Activated CD8-positive, alpha-beta memory T cell treated with anti-CD3 and anti-CD28 coated beads for 4 hours (primary cell): ENCODE measurements at places on chromosomes 2 and 18.

- no peak for DNase-seq
These were observed 769.7 kb downstream of the SUCLG1 start for GRCh38 chr2:83689402-83689801.

- no peak for DNase-seq
These were observed 57.3 kb upstream of the KLF7 start for GRCh38 chr2:207223051-207223450.

DNA sequence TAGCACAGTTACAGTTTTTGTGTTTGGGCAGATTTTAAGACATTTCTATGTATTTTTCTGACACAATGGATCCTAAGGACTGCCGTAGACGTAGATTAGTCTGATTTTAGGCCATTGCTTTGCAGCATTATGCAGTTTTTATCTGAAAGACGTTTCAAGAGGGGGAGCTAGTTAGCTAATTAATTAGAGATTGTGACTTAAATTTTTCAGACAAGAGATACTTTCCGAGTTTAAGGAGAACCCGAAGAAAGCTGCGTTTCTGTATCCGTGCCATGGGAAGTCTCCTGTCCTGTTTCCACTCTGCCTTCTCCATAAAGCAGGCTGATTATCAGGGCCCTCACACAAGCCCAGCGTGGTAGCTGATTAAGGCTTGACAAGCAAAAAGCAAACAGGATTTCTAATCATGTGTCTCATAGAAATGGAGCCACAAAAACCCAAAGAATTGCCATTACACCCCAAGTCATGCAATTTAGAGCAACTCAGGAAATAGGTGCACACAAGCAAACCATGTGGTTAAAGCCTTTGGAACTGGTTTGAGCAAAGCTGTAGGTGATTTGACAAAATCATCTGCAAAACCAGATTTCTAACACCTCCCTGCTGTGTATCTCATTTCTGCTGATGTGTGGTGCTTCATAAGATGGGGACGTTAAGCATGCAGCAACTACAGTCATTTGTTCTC lies 808.1 kb downstream of the RNF144A start:
- DNase-seq, result no peak

DNA sequence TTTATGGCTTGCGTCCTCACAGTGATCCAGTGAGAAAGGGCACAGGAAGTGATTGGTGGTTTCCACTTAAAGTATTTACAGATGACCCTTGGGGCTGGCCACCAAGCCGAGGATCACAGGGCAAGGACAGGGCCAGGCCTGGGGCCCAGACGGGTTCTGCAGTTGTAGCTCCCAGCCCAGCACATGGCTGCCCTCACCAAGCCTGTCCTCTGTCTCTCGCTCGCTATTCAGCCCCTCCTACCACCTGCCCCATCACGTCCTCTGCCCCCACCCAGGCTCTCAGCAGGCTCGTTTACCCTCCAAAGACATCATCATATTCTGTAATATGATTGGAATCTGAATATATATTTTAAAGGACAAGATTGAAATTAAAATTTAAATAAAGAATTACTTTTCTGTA lies 246.0 kb downstream of the KLHL29 start:
- DNase-seq, result no peak

- DNase-seq, result no peak
These were observed 305.4 kb upstream of the RND3 start for GRCh38 chr2:150792780-150793300.

DNA sequence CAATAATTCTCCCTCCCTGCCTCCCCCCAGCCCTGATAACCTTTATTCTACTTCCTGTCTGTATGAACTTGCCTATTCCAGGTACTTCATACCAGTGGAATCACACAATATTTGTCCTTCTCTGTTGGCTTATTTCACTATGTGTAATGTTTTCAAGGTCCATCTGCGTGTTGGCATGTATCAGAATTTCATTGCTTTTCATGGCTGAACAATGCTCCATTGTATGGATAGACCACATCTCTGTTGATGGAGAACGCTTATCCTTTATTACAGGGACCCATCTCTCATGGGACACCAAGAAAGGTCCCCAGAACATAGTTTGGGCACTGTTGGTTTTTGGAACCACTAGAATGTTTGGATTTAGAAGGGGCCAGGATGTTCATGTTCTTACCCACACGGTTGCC lies 40.2 kb downstream of the ATOH8 start:
- DNase-seq, result no peak

- no peak for DNase-seq
These were observed 70.8 kb downstream of the TPGS2 start for GRCh38 chr18:36757991-36758390.

DNA sequence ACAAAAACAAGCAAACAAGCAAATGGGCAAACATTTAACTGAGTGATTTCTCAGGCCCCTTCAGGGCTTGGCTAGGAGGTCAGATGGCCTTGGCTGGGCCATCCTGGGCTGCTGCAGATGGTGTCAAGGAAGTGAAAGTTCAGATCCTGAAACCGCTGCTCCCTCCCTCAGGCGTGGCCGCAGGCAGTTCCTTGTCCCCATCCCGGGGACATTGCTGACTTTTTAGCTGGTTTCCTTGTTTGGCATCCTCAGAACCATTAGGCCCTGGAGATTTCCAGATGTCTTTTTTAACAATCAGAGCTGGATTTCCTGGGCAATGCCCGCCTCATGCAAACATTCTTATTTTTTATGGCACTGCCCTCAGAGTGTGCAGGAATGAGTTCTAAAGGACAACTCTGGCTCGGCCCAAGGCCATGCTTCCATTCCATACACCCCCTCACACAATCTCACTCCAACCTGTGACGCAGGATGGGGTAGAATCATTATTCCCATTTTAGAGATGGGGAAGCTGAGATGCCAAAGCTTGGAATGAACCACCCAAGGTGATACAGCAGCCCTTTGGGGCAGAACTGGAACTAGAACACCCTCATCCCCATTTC lies 86.1 kb upstream of the ZCCHC2 start:
- no peak for DNase-seq

DNA sequence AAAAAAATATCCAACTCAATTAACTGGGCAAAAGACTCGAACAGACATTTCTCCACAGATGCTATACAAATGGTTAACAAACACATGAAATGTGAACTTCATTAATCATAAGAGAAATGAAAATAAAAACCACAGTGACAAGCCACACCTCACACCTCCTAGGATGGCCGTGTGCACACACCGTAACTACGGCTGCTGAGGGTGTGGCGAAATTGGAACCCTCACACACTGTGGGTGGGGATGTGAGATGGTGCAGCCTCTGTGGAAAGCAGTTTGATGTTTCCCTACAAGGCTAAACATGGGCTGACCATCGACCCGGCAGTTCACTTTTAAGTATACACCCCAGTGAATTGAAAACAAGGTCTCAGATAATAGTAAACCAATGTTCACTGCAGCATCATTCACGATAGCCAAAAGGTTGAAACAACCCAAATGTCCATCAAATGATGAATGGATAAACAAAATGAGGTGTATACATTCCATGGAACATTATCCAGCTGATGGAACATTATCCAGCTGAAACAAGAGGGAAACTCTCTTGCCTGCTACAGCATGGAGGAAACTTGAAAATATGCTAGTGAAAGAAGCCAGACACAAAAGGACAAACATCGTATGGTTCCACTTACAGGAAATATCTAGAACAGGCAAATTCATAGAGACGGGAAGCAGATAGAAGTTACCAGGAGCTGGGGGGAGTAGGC lies 32.2 kb downstream of the ZAP70 start:
- DNase-seq, result no peak

DNA sequence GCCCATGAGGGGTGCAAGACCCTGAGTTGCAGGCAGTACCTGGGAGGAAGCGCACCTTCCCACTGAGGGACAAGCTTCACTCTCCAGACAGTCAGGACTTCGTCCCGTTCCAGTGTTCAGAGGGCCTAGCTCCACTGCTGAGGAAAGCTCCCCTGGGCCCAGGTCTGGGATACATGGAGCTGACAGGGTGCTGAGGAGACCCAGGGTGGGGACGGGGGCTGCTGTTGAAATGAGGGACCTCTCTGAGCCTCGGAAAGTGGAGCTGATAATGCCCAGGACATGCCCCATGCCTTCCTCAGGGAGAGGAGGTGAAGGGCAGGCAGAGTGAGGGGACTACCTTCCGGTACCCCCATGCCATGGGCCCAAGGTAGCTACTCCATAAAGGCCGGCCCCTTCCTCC lies 169.2 kb upstream of the MYCN start:
- no peak for DNase-seq

DNA sequence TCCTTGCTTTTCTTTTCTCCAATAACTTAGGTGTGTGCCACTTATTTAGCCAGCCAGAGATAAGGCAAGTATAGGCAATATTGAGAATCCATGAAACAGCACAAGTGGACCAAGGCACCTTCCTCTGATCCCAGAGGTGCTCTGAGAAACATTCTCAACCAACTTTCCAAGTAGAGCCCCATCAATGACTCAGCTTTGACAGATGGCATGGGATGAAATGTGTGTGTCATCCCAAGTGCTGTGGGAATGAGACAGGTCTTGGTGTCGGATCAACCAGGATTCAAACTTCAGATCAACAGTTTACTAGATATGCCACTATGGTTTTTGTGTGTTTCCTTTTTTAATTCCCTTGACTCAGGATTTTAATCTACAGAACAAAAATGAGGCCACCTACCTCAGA lies 164.0 kb downstream of the GRB14 start:
- no peak for DNase-seq

GRCh38 chr2:96546797-96547196 lies 10.2 kb downstream of the ARID5A start:
- no peak for DNase-seq

GRCh38 chr2:95337829-95338228 lies 40.7 kb downstream of the KCNIP3 start:
- no peak for DNase-seq

- DNase-seq, result no peak
These were observed 19.5 kb downstream of the CXCR4 start for GRCh38 chr2:136098441-136098840.

- DNase-seq, result no peak
These were observed 176.3 kb downstream of the ZFP36L2 start for GRCh38 chr2:43049836-43050801.

- DNase-seq, result no peak
These were observed 7.3 kb upstream of the ATP5MC3 start for GRCh38 chr2:175188761-175189160.

DNA sequence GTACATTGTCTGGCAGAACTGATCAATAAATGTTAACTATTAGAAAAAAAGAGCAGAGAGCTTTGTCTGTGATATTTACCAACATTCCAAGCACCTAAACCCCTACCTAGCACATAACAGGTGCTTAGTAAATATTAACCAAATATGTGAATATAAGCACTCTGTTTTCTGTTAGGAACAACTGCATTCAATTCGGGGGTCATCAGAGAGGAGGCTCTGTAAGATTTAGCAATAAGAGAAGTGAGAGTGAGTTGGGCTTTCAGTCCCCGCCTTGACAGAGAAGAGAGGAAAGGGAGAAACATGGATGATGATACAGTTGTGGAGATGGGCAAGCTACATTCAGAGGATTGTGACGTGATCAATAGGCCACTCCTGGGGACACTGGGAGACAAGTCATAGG lies 47.7 kb downstream of the MYOM1 start:
- no peak for DNase-seq

DNA sequence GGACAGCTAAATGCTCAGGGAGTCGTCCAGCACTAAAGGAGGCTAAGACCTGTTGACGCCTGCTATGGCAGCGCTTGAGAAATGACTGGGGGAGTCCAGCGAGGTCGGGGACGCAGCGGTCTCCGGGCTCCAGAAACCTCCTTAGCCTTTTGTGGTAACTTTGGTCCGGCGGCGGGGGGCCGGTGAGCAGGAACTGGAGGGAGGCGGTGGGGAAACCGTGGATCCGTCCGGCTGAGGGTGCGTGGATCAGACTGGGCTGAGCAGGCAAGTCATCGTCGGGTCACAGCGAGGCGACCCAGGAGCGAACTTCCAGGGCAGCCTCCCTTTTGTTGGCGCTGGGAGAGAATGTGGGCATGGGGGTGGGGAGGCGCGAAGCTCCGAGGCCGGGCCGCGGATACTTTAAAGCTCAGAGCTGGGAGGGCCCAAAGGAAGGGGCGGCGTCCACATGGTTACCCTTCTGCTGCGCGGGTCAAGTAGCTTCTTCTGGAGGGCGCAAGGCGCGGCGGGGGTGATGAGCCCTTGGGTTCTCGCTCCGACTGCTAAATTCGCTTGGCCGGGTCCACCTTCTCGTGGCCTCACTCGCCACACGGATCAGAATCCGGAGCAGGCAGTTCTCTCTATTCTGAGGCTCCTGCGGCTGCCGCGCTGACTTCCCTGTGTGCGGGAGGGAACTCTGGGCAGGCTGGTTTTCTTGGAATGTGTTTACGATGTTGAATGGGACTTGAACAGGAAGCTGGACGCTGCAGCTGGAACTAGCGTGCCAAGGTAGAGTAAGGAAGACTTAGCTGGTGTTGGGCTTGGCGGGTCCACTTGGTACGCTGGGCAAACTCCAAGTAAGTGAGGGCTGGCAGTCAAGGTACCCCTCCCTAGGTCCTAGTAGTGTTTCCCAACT lies 920 bp downstream of the GULP1 start:
- DNase-seq, result no peak

DNA sequence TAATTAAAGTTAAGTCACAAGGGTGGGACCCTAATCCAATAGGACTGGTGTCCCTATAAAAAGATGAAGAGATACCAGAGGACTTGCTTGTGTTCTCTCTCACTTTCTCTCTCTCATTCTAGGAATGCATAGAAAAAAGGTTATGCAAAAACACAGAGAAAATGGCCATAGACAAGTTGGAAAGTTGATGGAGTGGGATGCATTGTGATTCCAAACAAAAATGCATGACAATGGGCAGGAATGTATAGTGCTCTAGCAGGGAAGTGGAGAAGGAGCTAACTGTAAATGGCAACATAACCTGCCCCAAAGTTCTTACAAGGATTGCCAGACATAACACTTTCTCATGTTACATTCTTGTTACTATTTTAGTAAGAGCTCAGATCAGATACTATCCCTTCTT lies 301.6 kb upstream of the LRATD1 start:
- DNase-seq, result no peak

DNA sequence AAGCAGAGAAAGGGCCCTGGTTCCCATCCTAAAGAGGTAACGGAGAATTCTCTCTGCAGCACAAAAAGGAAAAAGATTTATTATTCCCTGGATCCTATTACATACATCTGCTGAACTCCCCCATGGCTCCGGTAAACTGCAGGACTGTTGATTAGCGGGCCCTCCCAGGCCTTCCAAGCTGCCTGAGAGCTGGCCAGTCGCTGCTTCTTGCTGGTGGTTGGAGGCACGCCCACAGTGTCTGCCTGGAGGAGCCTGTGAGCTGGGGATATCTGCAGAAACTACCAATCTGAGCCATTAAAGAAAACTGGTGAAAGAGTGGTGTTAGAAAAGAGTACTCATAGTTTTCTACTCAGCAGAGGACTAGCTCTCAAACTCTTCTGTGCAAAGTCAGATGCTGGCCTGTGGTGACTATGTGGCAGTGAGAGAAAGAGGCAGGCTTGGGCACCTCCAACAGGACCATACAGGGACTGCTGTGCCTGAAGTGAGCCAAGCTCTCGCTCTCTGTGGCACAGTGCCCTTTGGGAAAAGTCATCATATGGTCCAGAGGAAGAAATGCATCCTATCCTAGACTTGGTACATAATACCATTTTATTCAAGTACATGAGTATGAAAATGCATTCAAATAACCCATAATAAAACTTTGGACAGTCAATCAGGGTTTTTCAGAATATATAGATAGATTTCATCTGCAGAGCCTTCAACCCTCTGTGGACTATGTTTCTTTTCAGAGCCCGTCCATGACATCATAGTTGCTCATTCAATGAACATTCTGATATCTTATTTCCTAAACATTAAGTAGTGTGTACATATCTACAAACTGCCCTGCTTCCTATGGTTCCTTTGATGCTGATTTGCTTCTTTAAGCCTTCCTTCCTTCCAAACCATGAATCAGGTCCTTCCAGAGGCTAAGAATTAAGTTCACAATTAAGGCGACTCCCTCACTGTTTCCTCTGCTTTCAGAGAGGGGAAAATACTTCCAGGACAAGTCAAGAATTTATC lies 242.0 kb upstream of the LYPD1 start:
- DNase-seq, result no peak
